ENCODE measurements at places on chromosomes 1 and 21.

DNA sequence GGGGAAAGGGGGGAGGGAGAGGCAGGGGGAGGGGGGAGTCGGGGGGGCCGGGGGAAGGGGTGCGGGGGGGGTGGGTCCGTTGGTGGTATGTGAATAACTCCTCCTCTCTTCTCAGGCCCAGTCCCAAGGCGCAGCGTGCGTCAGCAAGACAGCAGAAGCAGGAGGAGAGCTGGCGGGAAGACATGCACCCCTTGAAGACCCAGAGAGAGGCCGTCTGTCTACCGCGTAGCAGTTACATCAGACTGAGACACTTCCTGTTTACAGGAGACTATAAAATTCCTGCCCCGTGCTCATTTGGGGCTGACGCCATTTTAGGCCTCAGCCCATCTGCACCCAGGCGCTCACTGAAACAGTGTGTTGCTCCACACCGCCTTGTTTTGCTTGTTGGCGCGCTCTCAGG lies 55.3 kb downstream of the SETD4 start:
- DNase-seq = peak; percentile 58

DNA sequence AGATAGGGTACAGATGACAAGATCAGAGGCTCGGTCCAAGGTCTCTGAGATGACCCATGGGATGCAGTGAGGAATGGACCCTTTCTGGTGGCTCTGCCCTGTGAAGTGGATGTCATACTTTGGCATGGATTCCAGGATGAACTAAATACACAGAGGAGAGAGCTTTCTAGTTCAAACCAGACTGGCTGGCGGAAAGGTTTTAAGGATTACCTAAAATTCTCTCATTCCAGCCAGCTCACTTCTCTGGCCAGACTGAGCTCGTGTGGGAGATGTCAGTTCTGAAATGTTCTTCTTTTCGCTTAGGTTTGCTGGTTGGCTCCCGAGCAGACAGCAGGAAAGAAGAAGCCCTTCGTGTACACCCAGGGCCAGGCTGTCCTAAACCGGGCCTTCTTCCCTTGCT lies 6.2 kb downstream of the RNPEP start:
- DNase-seq = no peak

DNA sequence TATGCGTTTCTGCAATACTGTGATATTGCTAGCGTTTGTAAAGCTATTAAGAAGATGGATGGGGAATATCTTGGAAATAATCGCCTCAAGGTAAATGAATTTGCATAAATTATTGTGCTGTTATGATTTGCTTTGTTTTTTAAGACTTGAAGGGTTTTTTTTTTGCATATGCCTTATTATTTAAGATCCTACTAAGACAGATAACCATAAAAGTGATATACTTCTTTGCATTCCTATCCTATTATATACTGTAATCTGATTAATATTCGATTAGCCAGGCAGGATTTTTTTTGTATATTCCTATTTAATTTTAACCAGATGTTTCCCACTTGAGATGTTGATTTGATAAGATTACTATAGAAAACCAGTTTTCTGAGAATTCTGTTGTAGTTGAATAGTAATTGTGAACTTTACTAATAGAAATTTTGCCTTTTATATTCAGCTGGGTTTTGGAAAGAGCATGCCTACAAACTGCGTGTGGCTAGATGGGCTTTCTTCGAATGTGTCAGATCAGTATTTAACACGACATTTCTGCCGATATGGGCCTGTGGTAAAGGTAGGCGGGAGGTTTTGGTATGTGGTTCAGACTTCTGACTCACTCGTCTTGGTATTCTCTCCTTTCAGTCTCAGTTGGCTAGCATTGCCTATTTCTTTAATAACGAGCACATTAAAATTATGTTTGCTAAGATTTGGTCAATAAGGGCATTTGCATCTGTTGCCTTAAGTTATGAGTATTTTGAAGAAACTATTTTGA lies 56.8 kb downstream of the ZBTB17 start:
- DNase-seq = peak; percentile 69

- DNase-seq = peak; percentile 46
These were observed 25.9 kb upstream of the RAP1A start for GRCh38 chr1:111593403-111594305.

DNA sequence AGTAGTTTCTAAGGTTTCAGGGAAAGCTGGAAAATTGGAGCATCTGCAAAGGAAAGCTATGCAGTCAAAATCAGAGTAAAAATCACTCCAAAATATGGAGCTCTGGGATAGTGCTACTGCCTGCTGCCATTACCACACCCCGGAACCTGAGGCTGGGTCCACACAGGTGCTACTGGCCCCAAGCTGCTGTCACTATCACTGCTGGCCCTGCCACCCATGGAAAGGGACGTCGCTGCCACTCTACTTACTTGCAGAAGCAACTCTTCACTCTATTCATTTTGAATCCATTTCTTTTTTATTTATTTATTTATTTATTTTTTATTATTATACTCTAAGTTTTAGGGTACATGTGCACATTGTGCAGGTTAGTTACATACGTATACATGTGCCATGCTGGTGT lies 60.3 kb upstream of the RGS18 start:
- DNase-seq = no peak

DNA sequence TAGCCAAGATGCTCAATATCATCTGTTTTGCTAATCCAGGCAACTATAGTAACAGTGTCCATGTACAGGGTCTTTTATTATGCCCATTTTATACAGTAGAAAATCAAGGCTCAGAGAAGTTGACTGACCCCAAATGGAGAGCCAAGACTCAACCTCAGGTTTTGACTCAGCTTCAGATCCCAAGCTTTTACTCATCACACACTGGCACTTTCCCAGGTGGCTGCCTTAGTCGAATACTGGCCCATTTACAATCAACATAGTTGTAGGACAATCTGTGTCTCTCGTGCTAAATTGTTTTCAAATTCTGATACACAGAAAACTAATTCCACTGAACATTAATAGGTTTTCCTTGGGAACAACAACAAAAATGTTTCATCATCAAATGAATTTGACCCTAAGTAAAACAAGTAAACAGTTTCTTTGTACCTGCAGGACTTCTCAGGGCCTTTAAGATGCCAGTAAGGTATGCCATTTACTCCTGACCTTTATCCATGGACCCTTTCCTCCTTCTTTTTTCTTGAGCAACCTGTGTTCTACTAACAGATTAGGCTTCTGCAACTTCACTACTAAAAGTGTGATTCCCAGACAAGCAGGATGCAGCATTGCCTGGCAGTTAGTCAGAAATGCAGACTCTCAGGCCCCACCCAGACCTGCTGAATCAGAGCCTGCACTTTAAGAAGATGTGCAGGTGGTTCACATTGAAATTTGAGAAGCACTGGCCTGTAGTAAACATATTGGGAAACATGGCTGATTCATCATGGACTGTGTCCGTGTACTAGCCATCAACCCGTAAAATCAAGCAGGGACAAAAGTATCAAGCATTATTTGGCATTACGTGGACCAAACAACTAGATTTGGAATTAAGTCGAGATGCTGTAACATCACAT lies 128.8 kb downstream of the RRAGC start:
- no peak for DNase-seq

DNA sequence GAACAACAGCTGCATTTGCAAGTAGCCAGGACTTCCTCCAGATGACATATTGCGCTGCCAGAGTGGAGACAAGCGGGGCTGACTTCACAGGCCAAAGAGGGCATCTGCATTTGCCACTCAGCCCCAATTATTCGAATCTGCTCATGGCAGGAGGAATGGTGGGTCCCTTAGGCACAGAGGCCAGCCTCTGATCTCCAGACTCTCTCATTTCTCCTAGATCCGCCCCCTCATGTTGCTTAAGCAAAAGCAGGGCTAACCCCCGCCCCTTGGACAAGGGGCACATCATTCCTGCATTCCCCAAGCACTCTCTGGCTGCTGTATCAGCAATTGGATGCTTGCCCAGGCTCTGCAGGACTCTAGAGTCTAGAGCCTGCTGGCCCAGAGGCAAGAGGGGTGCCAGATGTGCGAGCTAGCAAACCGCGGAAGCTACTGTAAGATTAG lies 262.4 kb downstream of the ST6GALNAC3 start:
- DNase-seq = peak; percentile 74

DNA sequence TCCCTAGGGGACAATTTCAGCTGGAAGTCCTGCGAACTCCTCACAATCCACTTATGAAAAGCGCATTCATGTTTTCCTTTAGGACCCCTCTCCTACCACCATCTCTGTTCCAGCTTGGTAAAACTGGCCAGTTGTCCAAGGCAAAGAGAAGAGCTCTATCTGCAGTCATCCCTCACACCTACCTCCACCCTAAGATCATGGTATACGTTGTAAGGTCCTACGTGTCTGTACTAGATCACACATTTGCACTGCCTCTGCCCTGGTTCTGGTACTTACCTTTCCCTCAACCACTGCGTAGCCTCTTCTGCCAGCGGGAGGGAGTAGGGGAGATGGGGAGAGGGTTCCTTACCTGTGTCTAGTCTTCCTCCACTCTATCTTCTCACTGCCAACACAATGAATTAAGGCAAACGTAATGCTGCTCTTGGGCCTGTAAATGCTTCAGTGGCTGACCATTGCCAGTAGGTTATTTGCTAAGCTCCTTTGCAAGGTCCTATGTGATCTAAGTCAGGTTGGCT lies 739 bp upstream of the NUP133 start:
- DNase-seq = no peak

- no peak for DNase-seq
These were observed 13.6 kb downstream of the MTF1 start for GRCh38 chr1:37845786-37846185.

- DNase-seq = no peak
These were observed 58.8 kb downstream of the ATP6V1G3 start for GRCh38 chr1:198481661-198482060.

DNA sequence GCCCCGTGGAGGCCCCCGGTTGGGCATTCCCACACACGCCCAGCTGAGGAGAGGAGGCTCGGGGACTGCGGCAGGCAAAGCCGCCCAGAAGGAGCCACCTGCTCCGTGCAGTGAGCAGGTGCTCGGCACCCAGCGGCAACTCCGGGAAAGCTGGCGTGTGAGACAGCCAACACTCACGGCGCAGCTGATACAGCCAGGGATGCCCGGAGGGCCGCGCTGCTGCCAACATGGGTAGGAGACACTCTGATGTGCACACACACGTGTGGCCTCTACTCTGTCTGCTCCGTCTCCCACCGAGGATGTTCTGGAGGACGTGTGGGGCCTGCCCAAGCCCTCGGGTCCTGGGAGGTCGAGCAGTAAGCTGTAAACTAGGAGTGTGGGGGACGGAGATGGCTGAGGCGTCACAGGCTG lies 12.9 kb downstream of the MORN1 start:
- DNase-seq = no peak

DNA sequence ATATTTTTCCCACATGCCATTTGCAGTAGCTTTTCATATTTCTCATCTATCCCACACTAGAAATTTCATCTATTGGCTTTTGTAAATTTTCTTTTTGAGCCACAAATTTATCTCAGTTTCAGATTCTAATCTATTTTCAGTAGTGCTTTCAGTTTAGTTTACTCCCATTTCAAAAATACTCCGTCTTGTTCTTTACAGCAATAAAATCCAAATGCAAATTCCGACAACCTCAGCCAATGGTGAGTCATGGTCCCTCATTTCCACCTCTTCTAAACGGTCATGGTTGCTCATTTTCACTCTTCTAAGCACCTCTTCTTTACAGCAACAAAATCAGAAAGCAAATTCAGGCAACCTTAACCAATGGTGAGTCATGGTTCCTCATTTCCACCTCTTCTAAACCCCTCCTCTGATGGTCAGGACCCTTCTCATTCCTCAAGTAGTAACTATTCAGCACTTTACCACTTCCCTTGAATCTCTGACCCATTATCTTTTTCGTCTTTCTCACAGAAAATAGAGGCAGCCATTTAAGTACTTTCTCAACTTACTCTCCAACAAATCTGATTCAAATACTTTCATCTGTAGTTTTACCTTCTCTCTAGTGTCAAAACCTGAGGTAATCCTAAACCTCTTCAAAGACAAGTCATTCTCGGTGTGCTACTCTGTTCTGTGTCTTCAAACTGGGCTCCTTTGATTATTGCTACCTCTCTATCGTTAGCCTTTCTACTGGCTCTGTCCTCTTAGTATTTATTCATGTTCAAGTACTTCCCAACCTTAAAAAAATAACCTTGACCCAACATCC lies 34.4 kb downstream of the C21orf91 start:
- no peak for DNase-seq

- no peak for DNase-seq
These were observed 112.1 kb downstream of the NEGR1 start for GRCh38 chr1:72170246-72170645.

GRCh38 chr1:4972761-4973320 lies 318.4 kb downstream of the AJAP1 start:
- no peak for DNase-seq

DNA sequence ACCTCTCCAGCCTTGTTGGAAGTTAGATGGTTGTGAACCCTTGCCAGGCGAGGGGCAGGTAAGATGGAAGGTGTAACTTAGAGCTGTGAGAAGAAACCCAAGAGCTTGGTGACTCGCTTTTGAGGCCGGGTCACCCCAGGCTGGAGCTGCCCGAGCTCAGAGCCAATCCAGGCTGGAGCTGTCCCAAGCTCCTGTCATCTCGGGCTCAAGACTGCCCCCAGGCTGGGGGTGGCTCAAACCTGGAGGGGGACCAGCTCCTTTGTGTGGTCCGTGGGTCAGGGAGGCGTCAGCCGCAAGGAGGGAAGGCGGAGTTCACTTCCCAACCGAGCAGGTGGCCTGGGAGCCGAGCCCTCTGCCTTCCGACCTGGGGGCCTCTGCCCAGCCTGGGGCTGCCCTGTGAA lies 2.0 kb downstream of the HUNK start:
- peak; percentile 54 for DNase-seq

- no peak for DNase-seq
These were observed 141.4 kb upstream of the RAB4A start for GRCh38 chr1:229129301-229130027.

- no peak for DNase-seq
These were observed 287.4 kb downstream of the NPHP4 start for GRCh38 chr1:5704561-5705514.

GRCh38 chr1:2412395-2412772 lies at the start of gene PEX10:
Gene PEX10, minus strand, starts transcription at chr1:2412564. Its CDS starts 62 bp downstream, at chr1:2412502.
- DNase-seq = peak; percentile 97

DNA sequence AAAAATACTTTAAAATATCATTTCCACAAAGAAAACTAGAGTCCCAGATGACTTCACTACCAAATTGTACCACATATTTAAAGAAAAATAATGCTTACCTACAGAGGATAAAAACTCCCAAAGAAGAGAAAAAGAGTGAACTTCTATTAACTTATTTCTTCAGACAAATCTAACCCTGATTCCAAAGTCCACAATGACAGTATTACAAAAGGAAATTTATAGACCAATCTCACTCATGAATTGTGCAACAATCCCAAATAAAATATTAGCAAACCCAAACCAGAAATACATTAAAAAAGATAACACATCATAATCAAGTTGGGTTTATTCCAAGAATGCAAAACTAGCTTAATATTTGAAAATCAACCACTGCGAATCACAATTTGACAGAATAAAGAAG lies 161.4 kb upstream of the GALNT2 start:
- no peak for DNase-seq
